GM04503 (cell line): ENCODE measurements at places on chromosomes 1 and 21.

DNA sequence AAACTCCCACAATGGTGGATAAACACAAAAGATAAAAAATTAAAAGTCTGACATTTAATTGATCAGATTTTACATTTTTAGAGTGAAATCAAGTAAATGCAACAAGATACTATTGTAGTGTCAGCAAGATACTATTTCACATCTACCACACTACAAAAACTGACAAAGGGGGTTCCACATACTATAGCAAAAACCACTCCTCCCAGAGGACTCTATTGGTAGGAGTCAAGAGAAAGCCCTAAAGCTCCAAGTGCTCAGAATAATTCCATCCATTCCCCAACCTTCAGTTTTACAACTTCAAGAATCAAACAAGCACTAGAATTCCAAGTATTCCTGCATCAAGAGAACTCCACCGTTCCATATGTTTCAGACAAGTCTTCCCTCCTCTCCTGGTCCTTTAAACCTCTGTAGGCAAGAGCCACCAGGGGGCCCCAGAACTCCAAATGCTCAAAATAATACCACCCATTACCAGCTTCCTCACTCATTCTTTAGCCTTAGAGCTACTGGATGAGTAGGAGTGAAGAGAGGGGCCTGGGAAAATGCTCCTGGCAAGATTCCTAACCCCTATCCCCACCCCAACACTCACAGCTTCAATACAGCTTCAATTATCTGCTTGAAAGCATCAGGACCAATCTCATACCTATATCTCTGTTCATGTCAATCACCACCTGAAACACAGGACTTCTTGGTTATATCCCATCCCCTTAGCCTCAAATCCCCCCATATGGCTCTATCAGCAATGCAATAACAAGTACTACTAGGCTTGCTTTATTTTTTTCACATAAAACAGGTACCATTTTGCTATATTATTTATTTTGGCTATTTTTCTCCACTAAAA lies 9.9 kb downstream of the TOR1AIP2 start:
- no peak for DNase-seq

DNA sequence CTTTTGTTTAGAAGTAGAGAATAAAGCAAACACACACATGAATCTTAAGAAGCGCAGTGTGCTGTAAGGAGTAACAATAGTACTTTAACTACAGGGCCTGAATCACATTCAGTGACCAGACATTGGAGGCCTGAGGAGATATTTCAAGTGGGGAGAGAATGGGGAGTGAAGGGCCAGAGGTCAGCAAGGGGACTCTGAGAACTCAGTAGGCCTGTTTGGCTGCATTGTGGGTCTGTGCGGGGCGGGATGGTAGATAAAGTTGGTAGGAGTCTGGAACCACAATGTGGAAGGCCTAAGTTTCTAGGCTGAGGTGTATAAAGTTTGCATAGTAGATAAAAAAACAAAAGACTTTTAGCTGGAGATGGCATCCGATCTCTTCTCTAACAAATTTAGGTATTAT lies 52.7 kb upstream of the WLS start:
- no peak for DNase-seq

DNA sequence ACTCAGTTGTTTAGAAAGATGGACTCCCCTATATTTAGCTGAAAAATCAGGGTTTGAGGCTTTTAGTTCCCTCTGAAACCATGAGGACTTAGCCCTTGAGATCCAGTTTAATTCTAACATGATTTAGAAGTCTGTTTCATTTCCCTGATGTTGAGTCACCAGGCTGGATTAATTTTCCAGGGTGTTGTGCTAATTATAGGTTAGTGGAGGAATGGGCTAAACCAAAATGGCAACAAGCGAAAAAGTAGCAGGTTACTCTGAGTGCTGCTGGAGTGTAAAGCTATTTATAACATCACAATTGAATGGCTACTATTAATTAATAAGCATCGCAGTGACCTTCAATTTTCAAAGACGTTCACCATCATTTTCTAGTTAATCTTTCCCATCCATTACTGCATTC lies 15.5 kb upstream of the USP24 start:
- DNase-seq: no peak

GRCh38 chr1:7279769-7280168 lies 491.3 kb upstream of the VAMP3 start:
- no peak for DNase-seq

DNA sequence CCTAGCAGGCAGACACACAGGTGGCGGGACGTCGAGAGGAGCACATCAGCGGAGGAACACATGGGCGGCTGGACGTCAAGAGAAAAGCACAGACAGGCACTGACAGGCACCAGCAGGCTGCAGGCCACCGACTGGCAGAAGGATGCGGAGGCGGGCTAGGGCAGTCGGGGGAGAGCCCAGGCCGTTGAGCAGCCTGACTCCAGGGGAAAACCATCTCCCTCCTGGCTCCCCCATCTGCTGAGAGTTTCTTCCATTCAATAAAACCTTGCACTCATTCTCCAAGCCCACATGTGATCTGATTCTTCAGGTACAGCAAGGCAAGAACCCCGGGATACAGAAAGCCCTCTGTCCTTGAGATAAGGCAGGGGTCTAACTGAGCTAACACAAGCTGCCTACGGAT lies 25.5 kb downstream of the B3GALT5 start:
- no peak for DNase-seq

DNA sequence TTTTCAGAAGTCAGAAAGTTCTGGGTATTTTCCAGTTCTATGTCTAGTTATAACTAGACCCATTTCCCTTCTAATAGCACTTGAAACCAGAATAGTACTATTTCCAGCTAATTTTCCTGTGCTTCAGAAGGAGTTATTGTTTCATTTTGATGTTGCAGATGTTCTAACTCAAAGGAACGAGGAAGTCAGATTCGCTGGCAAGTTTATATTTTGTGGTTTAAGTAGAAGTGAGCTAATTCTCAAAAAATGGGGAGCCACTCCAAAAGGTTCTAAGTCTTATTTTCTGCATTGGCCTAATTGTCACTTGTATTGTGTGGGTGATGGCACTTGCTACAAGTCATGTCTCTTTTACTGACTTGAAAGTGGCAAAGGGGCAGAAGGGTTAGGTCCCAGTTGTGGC lies 18.1 kb downstream of the CCDC185 start:
- DNase-seq: peak; percentile 47

DNA sequence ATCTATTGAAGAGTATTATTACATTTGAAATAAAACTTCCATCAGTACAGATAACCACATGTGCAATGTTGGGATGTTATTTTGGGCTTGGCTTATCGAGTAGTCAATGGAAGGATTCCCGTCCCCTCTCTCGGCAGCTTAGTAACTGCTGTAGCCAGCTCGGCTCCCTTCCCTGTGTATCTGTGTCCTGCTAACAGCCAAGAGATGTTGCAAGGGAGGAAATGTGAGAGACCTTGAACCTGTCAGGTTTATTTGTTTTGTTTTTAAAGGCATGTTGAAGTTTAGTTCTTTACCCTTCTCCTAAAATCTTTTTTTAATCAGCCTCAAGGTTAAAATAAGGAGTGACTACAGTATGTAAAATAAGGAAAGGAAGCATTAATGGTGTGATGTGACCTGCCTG lies 13.6 kb upstream of the TARS2 start:
- DNase-seq: no peak

GRCh38 chr1:113136476-113136875 lies 63.5 kb downstream of the LRIG2 start:
- no peak for DNase-seq

DNA sequence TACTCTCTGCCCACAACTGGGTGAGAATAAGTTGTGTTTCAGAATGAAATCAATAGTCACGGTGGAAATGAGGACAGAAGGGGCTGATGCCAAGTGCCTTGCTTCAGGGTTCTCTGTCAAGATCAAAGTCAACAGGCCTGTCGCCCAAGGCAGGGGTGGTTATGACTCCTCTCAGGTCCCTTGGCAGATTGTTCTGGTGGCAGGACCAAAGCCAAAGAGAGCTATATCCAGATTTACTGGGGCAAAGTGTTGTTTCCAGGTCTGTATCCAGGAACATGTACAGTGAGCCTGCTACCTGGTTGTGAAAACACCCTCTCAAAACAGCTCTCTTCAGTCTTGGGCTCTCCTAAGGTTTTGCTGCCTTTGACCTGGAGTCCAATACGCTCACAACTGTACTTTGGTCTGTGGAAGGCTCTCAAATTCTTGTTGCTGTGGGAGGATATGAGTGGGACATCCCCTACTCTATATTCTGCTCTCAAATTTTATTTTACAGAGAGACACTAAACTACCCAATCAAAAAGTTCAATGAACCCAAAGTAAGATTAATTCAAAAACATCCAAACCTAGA lies 175.1 kb upstream of the ETV3 start:
- no peak for DNase-seq

GRCh38 chr1:7233237-7233540 lies 447.9 kb downstream of the CAMTA1 start:
- no peak for DNase-seq

GRCh38 chr1:225453797-225454648 lies 26.2 kb upstream of the LBR start:
- DNase-seq: no peak

- DNase-seq: no peak
Observed at GRCh38 chr1:199132006-199132405, 493.2 kb downstream of the PTPRC start.

DNA sequence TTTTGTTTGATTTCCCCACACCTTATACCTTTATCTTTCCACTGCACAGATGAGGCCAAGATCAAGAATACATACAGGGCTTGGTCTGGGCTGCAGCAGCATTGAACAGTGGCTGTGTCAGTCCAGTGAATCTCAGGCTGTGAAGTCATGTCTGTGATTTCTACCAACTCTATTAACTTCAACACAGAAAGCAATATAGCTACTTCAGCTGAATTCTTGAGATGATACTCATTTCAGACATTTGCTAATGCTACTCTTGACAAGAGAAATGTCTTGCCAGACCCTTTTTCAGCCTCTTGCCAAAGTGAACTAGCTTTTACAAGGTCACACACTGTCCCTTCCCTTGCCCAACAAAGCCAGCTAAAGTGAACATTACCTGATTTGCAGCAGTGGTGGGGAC lies 25.1 kb upstream of the HSD3B1 start:
- no peak for DNase-seq

DNA sequence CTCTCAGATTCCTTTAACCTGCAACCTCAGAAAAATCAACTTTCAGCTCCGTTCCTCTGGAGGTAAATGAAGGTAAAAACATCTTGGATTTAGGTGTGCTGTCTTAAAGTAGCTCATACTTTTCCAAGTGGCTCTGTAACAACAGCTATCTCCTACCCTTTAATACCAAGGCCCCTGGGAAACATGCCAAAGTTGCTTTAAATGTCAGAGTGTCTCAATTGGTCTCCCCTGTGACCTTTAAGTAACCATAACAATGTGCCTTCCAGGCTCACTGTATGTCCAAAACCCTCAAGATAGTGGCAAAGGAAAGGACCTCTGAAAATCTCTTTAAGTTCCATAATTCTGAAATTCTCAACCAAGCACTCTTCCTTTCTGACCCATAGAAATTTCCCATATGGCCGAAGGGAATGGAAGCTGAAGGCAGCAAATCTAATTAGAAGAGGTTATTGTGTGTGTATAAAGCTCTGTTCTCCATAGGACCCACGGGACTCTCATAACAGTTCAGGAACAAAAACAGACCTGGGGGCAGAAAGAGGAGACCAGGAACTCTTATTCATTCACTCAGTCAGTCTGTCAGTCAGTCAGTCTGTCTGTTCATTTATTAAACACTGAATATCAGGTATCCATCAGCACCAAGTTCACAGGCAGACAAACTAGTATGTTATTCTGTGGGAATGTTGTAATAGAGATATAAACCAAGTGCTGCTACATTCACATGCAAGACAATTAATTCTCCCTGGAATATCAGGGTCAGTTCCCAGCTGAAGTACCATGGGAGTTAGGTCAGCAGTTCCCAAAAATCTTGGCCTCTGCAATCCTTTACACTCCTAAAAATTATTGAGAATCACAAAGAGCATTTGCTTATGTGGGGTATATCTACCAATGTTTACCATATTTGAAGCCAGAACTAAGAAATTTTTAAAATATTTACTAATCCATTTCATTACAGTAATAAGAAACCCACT lies 19.1 kb downstream of the ASTN1 start:
- DNase-seq: no peak

DNA sequence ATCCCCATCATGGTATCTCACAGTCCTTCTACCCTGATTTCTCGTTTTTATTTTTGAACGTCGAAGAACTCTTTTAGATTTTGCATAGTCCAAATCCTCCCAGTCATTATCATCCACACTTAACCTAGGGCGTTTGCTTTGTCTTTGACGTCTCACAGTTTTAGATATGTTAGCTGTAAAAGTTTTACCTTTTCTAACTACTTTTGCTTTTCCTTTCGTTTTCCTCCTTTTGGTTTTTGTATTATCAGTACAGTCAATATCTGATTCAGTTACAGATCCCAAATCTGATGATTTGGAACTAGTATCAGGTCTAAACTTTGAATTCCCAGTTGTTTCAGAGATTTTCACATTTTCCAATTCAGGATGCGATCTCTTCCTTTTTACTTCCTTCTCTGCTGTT lies 13.1 kb upstream of the PSMG1 start:
- DNase-seq: no peak

- DNase-seq: no peak
Observed at GRCh38 chr1:114719424-114719787, 2.8 kb upstream of the NRAS start.

DNA sequence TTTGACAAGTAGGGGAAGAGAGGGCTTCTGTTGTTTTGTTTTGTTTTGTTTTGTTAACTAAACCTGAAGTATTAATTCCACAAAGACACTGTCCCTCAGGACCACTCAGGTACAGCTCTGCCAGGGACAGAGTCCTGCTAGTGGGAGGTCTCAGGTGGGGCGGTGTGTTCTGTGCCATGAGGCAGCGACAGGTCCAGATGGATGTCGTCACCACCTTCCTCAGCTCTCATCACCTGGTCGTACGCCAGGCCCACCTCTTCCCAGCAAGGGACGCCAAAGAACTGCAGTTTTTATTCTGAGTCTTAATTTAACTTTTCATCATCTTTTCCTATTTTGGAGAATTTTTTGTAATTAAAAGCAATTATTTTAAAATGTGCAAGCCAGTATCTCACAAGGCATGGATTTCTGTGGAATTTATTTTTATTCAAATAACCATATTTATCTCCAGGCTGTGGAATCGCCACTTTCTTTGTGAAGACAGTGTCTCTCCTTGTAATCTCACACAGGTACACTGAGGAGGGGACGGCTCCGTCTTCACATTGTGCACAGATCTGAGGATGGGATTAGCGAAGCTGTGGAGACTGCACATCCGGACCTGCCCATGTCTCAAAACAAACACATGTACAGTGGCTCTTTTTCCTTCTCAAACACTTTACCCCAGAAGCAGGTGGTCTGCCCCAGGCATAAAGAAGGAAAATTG lies 62.5 kb downstream of the POFUT2 start:
- DNase-seq: no peak

GRCh38 chr1:236281198-236281653 lies 532 bp downstream of the ERO1B start:
- no peak for DNase-seq

- DNase-seq: no peak
Observed at GRCh38 chr1:182786995-182787324, 2.6 kb upstream of the NPL start.
